ENCODE measurements at places on chromosomes 6 and 20. TPM values are rescaled to one million over a fixed set of nuclear protein-coding genes. Genes with fewer than 3 reads are reported as not detected.

Gene SLC17A3
- 0.38 TPM for total RNA-seq

Gene C20orf204
- total RNA-seq: 9.5 TPM

Gene TMEM244
- total RNA-seq: 1.2 TPM

Gene SLC17A9
- total RNA-seq: 8.8 TPM

Gene GSTA3
- not detected for total RNA-seq

Gene PRR18
- total RNA-seq: not detected

Gene ESR1
- total RNA-seq: 3.2 TPM

Gene KIFC1
- total RNA-seq: 2.0 TPM

Gene PSORS1C1
- not detected for total RNA-seq

Gene EYS
- total RNA-seq: not detected

Gene SPTLC3
- 0.55 TPM for total RNA-seq

Gene C2
- 3.7 TPM for total RNA-seq

Gene ZNF831
- total RNA-seq: 48.0 TPM

Gene ABHD16B
- not detected for total RNA-seq

Gene PKIB
- total RNA-seq: 1.1 TPM

Gene SPATS1
- total RNA-seq: not detected

Gene CLIC5
- 17.8 TPM for total RNA-seq

Gene PRSS16
- 0.43 TPM for total RNA-seq

Gene BPIFB1
- total RNA-seq: not detected

Gene PLN
- total RNA-seq: not detected
